ENCODE measurements at places on chromosomes 7 and 10.

- DNase-seq: no peak
Measured at GRCh38 chr7:39269034-39269433, 291.3 kb downstream of the POU6F2 start.

GRCh38 chr10:43380610-43381222 is 9.3 kb downstream of the FXYD4 start:
- no peak for DNase-seq

DNA sequence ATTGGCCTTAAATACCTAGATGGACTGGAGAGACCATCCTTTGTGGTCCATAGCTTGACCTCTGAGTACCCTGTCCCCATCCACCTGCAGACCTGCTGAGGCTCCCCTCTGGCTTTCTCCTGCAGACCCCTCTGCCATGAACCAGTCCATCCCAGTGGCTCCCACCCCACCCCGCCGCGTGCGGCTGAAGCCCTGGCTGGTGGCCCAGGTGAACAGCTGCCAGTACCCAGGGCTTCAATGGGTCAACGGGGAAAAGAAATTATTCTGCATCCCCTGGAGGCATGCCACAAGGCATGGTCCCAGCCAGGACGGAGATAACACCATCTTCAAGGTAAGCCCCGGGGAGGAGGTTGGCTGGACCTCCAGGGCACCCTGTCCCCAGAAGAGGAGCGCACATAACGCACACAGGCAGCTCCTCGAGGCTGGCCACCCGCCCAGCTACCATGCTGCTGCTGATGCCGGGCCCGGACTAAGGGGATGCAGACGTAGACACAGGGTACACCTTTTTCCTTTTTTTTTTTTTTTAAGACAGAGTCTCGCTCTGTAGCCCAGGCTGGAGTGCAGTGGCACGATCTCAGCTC is 4.3 kb downstream of the IRF5 start:
- DNase-seq: no peak

DNA sequence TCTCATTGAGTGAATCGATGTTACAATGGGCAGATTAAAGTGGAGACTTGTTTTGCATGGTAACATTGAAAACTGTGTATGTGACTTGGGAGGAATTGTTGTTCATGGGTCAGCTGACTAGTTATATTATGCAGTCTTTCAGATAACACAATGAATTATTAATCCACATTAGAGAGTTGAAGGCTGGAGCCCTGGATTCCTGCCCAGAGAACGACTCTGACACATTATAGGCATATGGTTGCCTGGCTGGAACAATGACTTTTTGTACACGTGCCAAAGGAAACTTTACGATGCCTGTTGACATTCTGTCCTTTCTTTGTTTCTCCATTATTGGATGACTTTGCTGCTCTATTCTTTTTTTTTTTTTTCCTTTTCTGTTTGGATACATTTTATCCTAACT is 52.3 kb upstream of the TMEM229A start:
- DNase-seq: no peak

DNA sequence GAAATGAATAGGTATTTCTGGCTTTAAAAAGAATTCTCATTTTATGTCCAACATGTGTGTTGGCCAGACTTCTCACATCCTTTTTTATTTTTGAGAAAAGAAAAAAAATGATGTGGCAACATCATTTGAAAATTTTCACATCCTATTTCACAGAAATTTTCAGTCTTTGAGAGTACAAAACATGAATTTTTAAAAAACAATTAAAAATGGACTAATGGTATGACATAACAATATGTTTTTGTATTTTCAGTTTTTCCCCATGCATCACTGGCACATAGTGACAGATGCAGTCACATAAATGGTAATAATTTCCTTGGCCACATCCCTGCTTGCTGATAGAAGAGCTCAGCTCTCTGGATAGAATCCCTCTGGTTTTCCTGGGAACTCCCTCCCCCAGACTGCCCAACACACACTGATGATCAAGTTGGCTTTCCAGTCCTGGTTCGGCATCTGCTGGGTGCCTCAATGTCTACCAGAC is 188.5 kb upstream of the AGR3 start:
- DNase-seq: no peak

GRCh38 chr7:91397612-91398011 is 133.4 kb downstream of the FZD1 start:
- no peak for DNase-seq

- no peak for DNase-seq
Measured at GRCh38 chr10:107616031-107616430, 451.5 kb upstream of the SORCS1 start.

GRCh38 chr10:88851706-88852105 is at the start of gene ANKRD22:
ANKRD22 (minus strand) TSS chr10:88851844; CDS start chr10:88851607, 237 bp downstream.
- DNase-seq: no peak

DNA sequence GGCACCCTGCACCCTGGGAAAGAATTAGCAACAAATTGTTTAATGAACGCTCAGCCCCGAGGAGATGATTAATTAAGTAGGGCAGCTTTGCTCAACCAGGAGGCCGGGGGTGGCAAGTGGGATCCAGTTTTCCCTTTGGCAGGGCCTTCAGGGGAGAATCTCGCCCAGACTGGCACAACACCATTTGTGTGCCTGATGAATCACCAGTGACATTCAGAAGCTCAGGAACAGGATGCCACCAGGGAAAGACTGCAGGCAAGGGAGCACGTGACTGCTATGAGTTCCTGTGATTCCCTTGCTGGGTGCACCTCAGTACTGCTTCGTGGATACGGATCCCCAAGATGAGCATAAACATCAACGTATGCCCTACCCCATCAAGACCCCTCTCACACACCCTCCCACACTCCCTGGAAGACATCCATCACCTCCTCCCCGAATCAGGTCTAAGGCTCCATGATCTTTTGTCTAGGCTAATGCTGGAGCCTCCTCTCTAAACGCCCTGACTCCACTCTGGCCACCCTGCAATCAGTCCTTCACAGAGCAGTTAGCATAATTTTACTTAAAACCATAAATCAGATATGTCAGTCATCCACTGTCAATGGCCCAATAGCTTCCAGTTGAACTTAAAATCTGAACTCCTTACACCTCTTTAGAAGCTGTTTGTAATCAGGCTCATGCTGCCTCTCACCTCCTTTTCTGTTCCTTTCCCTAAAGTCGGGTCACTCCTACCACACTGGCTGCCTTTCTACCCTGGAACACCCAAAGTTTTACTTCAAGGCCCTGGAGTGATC is 109.2 kb upstream of the AGK start:
- DNase-seq: no peak

DNA sequence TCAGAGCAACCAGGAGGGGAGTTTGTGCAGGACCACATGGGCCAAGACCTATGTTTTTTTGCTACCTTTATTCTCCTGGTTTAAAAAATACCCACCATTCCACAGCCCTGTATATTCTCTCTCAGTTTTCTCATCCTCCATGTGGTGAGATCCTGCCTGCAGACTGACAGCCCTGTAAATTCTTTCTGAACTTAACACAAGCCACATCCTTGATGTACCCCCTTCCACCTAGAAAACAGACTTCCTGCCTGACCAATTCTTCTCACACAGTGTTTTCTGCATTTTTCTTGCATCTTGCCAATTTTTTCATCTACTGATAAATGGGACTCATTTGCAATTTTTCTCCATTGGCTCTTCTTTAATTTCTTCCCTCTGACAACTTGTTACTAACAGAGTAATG is 78.4 kb downstream of the INSYN2A start:
- no peak for DNase-seq

DNA sequence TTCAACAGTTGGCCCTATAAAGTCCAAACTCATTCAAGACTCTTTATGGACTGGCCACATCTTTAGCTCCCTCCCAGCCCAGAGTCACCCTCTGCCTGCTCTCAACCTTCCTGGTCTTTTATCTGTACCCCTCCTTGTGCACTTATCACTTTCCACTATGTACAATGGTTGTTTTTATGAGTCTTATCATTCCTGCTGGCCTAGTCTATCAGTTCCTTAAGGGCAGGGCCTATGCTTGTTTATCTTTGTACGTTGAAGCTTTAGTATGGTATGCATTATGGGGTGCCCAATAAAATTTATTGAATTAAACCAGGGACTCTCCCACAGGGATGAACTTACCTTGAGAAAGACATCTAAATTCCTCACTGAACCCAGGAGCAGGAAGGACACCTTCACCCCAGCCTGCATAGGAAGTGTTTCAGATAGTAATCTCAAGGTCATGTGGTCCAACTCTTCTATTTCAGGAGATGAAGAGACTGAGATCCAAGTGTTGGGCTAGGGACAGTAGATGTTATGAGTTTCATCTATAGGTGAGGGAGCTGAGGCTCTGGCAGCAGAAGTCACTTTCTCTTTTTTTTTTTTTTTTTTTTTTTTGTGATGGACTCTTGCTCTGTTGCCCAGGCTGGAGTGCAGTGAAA is 13.3 kb upstream of the PDCD4 start:
- DNase-seq: no peak

- no peak for DNase-seq
Measured at GRCh38 chr7:7766671-7767070, 48.3 kb upstream of the RPA3 start.

DNA sequence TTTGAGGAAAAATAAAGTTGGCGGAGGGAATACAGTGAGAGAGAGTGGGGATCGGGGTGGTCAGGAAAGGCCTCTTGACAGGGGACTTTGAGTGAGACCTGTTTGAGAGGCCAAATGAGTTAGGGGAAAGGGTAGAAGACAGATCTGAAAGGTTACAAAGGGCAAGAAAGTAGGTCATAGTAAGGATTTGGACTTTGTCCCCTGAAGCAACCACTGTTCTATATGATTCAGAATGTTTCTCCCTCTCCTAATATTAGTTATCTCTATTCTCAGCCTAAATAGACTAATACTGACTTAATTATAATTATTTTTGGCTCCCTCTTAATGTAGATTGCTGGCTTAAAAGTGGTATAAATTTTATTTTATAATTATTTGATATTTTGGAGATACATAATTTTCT is 88.0 kb downstream of the CTNNA3 start:
- no peak for DNase-seq

GRCh38 chr7:28815369-28815927 is 142.7 kb downstream of the TRIL start:
- no peak for DNase-seq

DNA sequence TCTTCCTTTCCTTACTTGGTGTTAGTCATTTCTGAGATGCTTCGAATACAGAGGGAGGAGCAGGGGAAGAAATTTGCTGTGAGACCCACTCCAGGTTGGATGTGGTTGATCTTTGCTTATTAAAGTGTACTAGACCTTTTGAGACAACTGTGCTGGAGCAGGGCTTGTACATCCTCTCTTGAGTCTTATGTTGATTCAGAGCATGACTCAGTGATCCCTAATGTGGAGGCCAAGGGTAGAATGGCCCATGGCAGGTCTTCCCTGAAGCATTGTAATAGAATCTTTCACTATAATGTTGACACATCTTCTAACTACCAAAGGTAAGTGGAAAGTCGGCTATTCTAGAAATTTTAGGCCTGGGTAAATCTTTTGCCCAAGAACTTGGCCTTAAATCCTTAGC is 17.0 kb upstream of the SFR1 start:
- DNase-seq: no peak

DNA sequence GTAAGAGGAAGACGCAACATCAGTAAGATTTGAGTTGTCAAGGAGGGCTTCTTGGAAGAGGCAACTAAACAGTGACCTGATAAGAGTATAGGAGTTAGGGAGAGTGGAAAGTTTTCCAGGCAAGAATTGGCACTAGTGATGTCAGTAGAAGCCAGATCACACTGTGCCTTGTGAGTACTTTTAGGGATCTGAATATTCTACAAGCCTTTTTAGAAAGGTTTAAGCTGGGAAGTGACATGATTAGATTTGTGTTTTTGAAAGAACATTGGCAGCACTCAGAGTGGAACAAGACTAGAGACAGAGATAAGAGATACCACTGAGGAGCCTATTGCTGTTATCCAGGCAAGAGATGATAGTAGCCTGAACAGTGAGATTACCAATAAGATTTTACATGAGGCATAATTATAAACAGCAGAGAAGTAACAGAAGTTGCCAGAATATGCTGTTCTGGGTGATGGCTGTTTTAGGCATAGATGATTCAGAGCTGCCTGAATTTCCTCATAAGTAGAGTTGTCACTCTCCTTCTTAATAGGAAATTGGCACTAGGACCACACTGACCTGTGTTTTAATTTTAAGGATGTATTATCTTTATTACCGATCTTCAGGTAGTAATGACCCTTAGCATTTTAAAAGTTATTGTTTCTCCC is 45.6 kb downstream of the NHLRC2 start:
- no peak for DNase-seq

DNA sequence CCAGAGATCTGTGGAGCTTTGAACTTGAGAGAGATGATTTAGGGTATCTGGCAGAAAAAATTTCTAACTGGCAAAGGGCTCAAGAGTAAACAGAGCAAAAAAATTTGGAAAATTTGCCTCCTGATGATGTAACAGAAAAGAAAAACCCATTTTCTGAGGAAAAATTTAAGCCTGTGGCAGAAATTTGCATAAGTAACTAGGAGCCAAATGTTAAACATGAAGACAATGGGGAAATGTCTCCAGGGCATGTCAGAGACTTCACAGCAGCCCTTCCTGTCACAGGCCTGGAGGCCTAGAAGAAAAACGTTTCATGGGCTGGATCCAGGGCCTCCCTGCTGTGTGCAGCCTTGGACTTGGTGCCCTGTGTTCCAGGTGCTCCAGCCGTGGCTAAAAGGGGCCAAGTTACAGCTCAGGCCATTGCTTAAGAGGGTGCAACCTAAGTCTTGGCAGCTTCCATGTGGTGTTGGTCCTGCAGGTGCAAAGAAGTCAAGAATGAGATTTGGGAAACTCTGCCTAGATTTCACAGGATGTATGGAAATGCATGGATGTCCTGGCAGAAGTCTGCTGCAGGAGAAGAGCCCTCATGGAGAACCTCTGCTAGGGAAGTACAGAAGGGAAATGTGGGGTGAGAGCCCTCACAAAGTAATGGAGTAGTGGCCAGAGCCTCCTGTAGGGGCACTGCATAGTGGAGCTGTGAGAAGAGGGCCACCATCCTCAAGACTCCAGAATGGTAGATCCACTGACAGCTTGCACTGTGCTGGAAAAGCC is 8.1 kb downstream of the SEMA3D start:
- no peak for DNase-seq

DNA sequence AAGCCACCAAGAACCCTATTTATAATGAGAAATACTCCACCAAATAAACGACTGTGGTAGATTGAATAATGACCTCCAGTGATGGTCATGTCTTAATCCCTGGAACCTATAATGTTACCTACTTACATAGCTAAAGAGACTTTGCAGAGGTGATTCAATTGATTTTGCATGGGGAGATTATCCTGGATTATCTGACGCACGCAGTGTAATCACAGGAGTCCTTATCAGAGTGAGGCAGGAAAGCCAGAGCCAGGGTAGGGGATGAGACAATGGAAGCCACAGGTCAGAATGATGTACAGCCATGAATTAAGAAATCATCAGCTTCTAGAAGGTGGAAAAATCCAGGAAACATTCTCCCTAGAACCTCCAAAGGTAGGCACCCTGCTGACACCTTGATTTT is 286.4 kb upstream of the SP4 start:
- no peak for DNase-seq

- no peak for DNase-seq
Measured at GRCh38 chr7:68964060-68964459, 634.2 kb upstream of the AUTS2 start.

DNA sequence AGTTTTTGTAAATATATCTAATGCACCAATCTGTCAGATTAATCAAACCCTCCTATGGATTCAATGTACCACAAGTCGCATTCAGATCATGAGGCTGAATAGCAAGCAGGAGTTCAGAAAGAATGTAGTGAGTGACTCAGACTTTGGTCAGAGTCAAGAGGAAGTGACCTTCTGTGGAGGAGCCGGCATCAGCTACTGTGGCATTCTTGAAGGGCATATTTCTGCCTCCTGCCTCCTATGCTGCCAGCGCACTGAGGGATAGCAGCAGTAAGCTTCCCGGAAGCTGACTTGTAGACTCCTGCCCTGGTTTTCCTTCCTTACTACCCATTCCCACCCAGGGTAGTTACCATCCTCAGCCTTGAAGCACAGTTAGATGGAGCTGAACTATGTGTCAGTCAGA is 867.5 kb downstream of the NRG3 start:
- no peak for DNase-seq

- DNase-seq: peak; percentile 71
Measured at GRCh38 chr7:801940-802381, 30.3 kb upstream of the SUN1 start.
